T-helper 1 cell (primary cell): ENCODE measurements at places on chromosomes 4 and X.
A peak's percentile ranks its signal among the peaks of the same experiment; 100 is the strongest.

DNA sequence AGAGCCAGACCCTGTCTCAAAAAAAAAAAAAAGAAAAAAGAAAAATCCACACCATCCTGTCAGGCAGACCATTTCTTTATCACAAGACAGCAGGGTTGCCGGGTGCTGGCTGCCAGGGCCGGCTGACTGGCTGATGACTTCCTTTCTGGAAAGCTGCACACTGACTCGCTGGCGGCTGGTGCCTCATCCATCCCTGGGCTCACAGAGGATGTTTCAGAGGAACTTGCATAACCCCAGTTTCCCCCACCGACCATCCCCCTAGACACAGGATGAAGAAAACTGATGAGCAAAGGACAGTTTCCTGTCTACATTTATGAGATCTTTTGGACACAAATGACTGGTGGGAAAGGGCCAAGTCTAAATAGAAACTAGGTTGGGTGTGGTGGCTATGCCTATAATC is 14.1 kb downstream of the HPSE start:
- DNase-seq = no peak

DNA sequence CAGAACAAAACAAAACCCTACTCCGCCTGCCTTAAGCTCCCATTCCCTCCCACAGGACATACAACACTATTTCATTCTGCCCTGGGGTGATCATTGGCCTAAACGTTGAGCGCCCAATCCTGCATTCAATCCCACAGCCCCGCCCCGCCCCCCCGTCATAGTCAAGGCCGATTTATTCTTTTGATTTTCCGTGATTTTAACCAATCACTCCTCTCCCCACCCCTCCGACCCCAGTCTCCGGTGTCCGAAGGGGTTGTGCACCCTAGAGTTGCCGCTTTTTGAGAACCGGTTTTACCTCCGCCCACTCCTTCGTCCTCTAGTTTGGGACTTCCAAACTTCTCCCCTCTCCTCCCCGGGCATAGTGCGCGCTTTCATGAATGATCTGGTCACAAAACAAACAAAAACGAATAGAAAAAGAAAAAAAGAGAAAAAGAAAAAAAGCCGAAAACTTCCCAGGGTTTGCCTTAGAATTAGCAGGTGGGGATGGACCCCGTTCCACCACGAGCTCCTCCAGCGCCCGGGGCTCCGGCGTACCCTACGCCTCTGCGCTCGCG is 446 bp upstream of the UBE2A start:
- DNase-seq = no peak

GRCh38 chrX:1134156-1134555 is 78.3 kb downstream of the CRLF2 start:
- DNase-seq = no peak

GRCh38 chr4:93867416-93868001 is 39.0 kb downstream of the ATOH1 start:
- no peak for DNase-seq

DNA sequence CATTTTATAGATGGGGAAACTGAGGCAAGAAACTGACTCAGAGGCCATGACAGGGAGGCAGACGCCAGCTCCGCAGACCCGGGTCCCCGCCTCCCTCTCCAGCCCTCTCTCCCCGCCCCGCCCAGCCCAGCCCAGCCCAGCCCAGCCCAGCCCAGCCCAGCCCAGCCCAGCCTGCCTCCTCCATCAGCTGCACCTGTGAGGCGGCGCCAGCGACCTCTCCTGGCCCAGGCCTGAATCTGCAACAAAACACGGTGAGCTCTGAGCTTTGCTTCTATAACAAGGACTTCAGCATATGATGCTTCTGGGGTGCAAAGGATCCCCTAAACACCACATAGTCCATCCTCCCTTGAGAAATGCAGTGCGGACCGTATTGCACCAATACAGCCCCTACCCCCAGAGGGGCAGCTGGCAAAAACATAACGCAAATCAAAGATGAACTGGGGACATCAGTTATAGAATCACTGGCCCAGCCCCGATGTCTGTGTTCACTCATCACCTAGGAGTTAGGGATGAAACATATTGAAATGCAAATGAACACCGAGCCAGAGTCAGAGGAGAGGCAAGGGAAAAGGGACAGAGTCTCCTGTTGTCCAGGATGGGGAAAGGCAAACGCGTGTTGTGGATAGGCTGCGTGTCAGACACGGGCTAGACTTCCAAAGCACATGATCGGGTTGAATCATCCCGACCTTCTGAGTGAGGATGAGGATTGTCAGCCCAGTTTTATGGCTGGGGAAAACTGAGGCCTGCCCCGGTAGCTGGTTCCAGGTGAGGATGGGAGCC is 216.1 kb upstream of the PSAPL1 start:
- peak; percentile 41 for DNase-seq

- no peak for DNase-seq
Observed at GRCh38 chr4:56698329-56698728, 17.2 kb upstream of the HOPX start.

DNA sequence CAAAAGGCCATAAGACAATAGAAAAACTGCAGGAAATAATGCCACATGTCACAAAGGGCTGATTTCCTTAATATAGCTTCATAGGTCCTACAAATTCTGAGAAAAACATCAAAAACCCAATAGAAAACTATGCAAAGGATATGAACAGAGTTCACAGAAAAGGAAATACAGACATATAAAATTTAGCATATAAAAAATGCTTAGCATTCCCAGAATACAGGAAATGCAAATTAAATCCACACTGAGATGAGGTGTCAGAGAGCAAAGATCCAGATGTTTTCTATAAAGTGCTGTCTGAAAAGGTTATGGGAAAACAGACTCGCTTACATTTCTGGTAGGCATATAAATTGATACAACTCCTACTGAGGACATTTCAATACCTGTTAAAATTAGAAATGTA is 33.8 kb downstream of the TXK start:
- DNase-seq = no peak

DNA sequence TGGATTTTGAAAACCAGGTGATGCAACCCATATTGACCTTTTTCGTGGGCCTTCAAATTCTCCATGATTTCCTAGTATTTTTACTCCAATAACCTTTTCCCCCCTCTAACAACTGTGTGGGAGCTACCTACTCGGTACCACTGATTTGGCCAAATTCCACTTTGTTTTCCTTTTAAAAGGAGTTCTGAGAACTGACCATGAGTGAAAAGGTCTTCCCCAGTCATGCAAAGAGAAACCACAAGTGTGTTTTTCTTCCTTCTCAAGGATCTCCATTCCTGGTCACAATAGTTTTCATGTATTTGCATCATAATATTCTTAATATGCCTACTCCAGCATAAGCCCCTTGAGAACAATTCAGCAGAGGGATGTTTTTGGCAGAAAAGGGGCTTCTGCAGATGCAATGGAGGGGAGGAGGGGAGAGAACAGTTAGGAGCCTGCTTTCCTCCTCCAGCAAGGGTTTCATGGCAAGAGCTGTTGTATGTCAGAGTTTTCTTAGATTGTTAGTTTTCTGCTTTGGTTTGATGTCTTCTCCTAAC is 195.3 kb upstream of the ANXA3 start:
- no peak for DNase-seq

DNA sequence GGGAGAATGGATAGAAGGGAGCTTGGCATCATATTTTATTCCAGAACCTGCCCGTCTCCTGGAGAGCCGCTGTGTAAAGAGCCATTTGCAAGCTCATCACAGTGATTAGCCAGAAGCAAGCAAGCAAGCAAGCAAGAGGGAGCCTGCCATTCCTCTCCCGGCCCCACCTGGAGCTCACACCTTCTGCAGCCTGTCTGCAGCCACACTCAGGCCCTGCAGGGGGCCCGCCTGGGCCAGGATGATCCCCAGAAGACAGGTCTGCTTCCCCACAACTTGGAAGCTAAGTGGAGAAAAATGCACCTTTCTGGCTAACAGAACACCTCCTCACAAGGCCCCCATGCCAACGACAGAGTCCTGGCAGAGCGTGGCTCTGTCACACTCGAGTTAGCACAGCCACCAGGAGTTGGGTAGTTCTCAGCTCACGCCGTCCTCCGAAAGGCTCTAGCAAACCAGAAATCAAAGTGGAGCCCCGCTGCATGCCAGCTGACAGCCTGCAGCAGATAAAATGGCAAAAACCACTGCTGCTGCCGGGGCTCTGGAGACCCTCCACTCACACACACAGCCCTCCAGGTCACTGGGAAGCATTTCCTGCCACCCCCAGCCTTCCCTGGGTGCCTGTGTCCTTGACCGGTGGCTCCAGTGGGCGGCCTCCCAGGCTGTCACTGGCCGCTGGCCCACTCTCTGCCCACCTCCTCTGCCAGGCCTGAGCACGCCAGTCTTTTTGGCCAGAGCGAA is 54.9 kb downstream of the DCTD start:
- no peak for DNase-seq

- no peak for DNase-seq
Observed at GRCh38 chrX:139086246-139086645, 374.7 kb upstream of the FGF13 start.

DNA sequence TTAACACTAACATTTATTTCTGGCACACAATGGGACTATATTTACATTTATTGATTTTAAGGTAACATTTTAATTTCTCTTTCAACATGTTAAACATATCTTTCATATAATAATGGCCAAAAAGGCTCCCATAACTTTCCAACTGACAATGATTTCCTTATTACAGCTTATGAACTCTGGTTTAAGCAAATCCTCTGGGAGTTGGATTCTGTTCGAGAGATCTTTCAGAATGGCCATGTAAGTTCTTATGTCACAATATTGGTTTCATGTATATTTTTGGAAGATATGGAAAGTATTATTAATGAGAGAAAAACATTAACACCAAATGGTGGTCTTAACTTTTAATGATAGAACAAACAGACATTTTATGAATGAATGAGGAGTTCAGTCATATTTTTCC is 4.1 kb downstream of the TDO2 start:
- no peak for DNase-seq

- no peak for DNase-seq
Observed at GRCh38 chr4:110278127-110278526, 79.7 kb upstream of the ELOVL6 start.

GRCh38 chr4:1401409-1402020 is 4.7 kb downstream of the NKX1-1 start:
- DNase-seq = no peak

- no peak for DNase-seq
Observed at GRCh38 chr4:102647117-102647516, 113.7 kb downstream of the MANBA start.

GRCh38 chr4:99624141-99624719 is 33.4 kb downstream of the C4orf54 start:
- peak; percentile 7 for DNase-seq

DNA sequence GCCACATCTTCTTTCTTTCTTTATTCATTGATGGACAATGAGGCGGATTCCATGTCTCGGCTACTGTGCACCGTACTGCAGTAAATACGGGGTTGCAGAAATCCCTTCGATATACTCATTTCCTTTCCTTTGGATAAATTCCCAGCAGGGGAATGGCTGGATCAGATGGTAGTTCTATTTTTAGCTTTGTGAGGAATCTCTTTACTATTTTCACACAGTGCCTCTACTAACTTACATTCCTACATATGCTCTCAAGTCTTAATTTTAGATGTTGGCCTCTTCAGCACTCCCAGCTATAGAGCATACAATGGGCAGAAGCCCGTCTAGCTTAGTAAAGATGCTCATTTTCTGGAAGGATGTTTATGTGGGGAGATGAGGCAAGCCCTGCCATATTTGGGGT is 317.4 kb downstream of the ASMT start:
- no peak for DNase-seq
